Peyer's patch (tissue), 4 donors: ENCODE measurements at places on chromosomes 7 and 10. TPM values are rescaled to one million over a fixed set of nuclear protein-coding genes. Genes with fewer than 3 reads are reported as not detected.

- no peak for DNase-seq
Measured at GRCh38 chr7:77320714-77321113, 95.4 kb downstream of the GSAP start.

GRCh38 chr7:7761974-7762779 lies 43.8 kb upstream of the RPA3 start:
- no peak for DNase-seq

OR6B1 gene
- total RNA-seq = not detected

KCND2 gene
- total RNA-seq = not detected

- no peak for DNase-seq
Measured at GRCh38 chr10:31866118-31866670, 62.4 kb downstream of the ARHGAP12 start.

- DNase-seq = no peak
Measured at GRCh38 chr7:74657692-74658177, at the start of gene GTF2I. GTF2I (plus strand) TSS chr7:74657718; CDS start chr7:74689129, 31,411 bp downstream.

DNA sequence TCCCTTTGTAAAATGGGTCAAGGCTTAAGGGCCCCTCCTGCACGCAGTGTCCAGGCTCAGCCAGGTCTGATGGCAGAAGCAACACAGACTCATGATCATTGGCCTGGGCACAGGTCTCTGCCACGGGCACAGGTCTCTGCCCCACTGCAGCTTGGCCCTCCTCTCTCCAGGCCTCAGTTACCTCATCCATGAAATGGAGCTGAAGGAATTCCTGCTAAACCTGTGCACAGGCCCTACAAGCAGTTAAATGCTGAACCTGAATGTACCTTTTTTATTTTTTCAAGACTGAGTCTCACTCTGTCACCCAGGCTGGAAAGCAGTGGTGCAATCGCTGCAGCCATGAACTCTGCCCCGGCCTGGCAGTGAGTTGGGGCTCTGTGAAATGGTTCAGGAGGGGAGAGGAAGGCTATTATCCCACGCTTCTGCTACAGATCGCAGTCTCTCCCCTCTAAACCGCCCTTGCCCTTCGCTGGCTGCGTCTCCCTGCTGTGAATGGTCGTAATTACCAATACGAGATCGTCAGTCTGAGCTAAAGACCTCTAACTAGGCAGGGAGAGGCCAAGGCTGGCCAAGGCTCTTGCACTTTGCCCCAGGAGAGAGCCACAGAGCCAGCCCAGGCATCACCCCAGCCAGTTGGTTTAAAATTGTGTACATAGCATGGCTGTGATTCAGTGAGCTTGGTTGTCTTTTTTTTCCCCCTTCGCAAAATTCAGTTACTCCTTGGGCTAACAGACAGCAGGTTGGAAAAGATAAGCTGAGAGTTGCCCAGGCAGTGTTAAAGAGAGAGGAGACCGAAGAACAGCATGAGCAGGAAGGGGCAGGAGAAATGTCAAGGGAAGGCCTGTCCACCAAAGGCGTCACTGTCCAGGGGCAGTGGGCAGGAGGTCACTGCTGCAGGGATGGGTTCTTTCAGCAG lies 93.0 kb upstream of the KCTD7 start:
- no peak for DNase-seq

- DNase-seq = no peak
Measured at GRCh38 chr10:4136121-4136520, 351.1 kb upstream of the KLF6 start.

HTRA1 gene
- 15.5 TPM for total RNA-seq

DLD gene
- total RNA-seq = 56.3 TPM

- DNase-seq = no peak
Measured at GRCh38 chr10:92490387-92490786, 83.5 kb downstream of the IDE start.

CALCR gene
- total RNA-seq = not detected

GRCh38 chr7:77352665-77353406 lies 63.3 kb downstream of the GSAP start:
- DNase-seq = no peak

DNA sequence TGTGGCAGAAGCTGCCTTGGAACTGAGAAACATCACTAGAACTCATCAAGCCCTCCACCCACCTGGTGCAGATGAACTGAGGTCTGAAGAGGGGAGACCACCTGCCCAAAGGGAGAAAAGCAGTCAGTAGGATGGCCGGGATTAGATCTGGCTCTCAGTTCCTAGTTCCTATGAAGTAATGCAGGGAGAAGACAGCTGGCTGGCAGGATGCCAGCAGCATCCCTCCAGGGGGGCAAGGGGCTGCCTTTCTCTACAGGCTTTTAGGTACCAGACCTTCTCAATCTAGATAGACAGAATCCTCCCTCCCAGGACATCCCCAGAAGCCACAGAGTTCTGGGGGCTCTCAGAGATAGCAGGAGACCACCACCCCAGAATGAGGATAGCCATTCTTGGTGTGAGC lies 7.8 kb downstream of the CRHR2 start:
- DNase-seq = no peak
